COLO829 (cell line): ENCODE measurements at places on chromosomes 13 and 19.

DNA sequence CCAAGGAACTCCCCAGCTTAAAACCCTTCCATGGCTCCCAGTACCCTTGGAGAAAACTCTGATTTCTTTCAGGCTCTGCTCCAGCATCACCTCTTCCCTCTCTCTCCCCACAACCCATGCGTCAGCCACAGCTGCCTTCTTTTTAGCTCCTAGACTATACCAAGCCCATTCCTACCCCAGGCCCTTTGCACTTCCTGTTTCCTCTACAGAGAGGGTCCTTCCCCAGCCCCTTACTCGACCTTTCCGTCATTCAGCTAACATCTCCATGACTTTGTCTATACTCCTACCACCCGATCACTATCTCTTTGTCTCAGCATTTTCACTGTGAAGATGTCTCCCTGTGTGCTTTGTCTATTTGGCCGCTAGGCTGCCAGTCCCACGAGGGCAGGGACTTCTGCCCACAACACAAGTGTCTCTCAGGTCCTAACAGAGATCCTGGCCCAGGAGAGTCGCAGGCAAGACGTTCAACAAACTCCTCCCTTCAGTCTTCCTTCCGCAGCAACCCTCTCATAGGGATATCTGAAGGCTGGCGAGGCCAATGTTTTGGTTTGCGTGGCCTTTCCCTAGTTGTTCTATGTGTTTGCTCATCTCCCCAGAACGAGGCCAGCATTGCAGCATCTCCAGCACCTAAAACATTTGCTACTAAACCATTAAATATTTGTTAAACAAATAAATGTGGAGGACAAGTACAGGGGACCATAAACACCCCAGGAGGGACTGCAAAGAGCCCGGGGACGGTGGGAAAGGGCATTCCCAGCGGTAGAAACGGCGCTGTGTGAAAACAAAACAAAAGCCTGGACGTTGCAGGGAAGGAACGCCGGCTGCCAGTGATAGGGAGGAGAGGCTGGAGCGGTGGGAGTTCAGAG is 816 bp downstream of the CCNP start:
- no peak for DNase-seq

DNA sequence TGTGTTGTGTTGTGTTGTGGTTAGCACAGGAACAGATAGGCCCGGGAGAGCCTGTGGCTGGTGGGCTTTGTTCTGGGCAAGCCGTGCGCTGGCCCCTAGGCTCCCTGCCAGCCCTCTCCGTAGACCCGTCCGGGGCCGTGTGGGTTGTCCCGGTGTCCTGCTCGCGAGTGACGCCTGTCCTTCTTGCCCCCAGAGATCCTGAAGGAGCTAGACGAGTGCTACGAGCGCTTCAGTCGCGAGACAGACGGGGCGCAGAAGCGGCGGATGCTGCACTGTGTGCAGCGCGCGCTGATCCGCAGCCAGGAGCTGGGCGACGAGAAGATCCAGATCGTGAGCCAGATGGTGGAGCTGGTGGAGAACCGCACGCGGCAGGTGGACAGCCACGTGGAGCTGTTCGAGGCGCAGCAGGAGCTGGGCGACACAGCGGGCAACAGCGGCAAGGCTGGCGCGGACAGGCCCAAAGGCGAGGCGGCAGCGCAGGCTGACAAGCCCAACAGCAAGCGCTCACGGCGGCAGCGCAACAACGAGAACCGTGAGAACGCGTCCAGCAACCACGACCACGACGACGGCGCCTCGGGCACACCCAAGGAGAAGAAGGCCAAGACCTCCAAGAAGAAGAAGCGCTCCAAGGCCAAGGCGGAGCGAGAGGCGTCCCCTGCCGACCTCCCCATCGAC is 5.7 kb downstream of the ING1 start:
- no peak for DNase-seq

- DNase-seq = no peak
Measured at GRCh38 chr19:44260343-44260681, 626 bp downstream of the ZNF233 start.

GRCh38 chr13:35941374-35941773 is 189.8 kb downstream of the DCLK1 start:
- DNase-seq = no peak

GRCh38 chr19:35272122-35272719 is 3.5 kb downstream of the USF2 start:
- DNase-seq = no peak

GRCh38 chr13:111365149-111366005 is 44.9 kb downstream of the TEX29 start:
- DNase-seq = no peak

DNA sequence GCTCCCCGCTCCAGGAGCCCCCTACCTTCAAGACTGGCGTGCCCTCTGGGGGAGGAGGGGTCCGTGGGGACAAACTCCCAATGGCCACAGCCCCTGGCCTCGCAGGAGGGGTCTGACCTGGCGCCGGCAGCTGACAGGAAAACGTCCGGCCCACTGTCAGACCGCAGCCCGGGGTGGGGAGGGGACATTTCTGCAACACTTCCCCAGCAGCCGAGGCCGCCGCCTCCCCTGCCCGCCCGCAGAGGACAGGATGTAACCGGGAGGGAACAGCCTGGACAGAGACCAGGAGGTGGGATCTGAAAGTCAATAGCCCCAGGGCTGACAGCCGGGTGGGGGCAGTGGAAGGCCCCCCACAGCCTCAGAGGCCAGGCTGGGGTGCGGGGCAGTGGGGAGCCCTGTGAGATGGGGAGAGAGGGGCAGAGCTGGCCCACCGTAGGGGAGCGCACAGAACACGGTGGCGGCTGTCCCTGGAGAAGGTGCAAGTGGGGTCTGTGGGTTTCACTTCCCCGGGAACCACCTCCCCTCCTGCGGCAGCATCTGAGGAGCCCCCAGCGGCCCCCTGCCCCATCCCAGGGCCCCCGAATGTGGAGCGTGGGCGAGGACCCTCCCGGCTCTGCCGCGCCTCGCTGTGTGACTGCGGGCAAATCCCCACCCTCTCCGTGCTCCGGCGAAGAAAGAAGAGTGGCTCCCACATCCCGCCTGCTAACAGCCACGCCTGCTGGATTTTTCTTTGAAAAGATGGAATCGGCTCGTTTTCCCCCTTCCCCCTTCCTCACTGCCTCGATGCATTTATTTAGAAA is at the start of gene PEAK3:
Gene PEAK3 (minus strand): TSS at position 114 of the 800 bp plus-strand sequence. CDS start 1,244 bp downstream, outside the sequence.
- no peak for DNase-seq

- DNase-seq = no peak
Measured at GRCh38 chr13:71922194-71922593, 55.2 kb upstream of the DACH1 start.

- DNase-seq = no peak
Measured at GRCh38 chr13:22168437-22169190, 497.7 kb downstream of the FGF9 start.

DNA sequence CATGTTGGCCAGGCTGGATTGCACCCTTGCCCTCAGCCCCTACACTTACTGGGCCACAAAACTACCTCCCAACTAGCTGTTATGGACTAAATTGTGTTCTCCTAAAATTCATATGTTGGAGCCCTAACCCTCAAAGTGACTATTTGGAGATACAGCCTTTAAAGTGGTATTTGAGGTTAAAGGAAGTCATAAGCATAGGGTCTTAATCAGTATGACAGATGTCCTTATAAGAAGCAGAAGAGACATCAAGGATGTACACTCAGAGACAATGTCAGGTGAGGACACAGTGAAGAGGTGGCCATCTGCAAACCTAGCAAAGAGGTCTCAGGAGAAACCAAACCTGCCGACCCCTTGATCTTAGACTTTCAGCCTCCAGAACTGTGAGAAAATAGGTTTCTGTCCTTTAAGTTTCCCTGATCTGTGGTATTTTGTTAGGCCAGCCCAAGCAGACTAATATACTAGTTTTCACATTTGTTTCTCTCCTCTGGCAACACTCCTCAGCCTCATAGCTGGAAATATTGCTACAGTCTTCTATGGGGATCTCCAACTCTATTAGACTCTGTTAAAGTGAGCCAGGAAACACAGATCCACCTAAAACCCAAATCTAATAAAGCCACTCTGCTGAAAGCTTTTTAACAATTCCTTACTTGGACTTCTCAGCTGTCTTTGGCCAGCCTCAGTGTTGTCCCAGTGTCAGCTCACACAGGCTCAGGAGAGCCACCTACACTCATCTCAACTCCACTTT is 256.5 kb downstream of the TBC1D4 start:
- DNase-seq = no peak

- DNase-seq = no peak
Measured at GRCh38 chr19:38395381-38396114, 7.1 kb downstream of the SPRED3 start.

GRCh38 chr19:4414800-4415321 is 12.4 kb downstream of the CHAF1A start:
- DNase-seq = no peak

- no peak for DNase-seq
Measured at GRCh38 chr13:20173116-20173746, 12.4 kb upstream of the GJA3 start.

- no peak for DNase-seq
Measured at GRCh38 chr13:110213461-110214074, 93.4 kb downstream of the COL4A1 start.
